OCI-LY7 (cell line): ENCODE measurements at places on chromosomes 4 and X. TPM values are rescaled to one million over a fixed set of nuclear protein-coding genes. Genes with fewer than 3 reads are reported as not detected.

DNA sequence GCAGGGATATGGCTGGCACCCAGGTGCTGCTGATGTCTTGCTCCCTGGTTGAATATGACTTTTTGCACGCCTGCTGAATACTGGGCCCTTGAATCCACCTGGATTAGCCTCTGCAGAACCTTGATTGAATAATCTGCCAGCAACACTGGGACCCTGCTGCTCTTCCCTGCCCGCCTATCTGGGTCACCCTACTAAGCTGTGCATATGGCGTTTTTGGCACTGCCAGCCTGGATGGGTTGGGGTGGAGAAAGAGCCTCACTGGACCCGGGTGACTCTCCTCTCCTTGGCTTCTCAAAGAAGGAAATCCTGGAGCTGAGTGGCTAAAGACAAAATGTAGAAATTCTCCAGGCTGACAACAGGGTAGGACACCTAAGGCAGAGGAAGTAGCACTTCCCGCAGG lies 100.0 kb downstream of the MAOA start:
- no peak for DNase-seq

- DNase-seq = no peak
These were observed 9.3 kb downstream of the NOX1 start for GRCh38 chrX:100864657-100865391.

GYPB gene
- total RNA-seq = not detected in 2 replicates

DNA sequence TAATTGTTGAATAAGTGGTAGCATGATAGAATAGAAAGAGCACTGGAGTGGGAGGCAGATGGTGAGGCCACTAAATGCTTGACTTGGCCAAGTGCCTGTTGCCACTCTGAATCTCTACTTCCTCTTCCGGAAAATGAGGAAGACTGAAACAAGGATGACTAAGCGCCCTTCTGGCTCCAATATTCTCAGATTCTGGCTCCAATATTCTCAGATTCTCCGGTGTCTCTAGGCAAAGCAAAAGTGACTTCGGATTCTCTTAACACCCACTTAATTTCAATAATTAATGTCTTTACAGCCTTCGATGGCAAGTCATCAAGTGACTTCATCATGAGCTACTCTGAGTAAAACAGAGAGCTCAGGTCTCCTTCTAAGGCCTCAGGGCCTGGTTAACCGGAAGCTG lies 402.2 kb upstream of the FGF13 start:
- DNase-seq = no peak

DNA sequence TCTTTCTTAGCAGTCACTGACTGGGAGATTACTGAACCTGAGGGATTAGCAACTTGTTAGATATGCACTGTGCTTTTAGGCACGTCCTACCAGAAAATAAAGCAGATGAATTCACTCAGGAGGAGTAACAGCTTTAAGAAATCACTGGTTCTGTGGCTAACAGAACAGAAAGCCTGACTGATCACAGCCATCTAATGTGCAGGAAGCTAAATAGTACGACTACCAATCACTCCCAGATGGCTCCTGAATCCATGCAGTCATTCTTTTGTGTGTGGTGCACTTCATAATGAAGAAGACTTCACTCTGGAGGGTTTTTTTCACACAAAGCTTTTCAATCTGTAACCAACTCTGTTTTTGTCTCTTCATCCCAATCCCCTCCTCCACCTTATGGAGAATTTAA lies 305.3 kb upstream of the INTU start:
- DNase-seq = no peak

DNA sequence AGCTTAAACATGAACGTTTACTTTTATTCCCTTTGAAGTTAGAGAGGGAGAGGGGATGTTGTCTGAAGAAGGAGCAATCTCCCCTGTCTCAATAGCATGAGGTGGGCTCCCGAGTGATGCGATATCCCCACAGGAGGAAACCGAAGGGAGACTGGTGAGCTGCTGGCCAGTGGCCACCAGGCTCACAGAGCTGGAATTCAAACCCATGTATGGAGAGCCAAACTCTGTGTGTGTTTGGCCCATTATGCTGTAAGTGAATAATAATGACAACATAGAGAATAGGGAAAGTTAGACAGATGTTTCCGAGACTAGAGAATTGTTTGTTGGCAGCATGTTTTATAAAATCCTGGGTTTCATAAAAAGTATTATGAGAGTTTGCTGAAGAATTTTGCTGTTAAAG lies 66.1 kb upstream of the CLNK start:
- DNase-seq = no peak

DNA sequence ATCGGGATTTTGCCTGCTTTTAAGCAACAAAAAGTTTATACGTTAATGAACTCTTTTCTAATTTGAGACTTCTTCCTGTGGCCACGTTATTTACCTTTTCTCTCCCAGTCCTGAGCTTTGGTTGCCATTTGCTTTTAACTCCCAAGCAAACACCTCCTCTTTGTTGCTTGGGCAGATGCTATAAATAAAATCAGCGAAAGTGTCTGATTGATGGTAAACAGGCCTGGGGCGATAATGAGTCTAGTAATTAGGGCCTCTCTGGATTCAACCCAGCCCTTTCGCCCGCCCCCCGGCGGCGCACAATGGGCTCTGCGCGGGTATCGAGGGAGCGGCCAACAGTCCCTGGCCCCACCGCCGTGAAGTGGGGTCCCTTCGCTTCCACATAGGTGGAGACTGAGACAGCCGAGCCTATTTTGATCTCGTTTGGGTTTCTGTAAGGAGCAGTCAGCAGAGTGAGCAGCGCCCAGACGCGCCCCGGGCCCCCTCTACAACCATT lies 790 bp downstream of the CLGN start:
- peak; percentile 19 for DNase-seq
